ENCODE measurements at places on chromosomes 6 and 20.

GRCh38 chr6:9101920-9102319, 666.6 kb upstream of the SLC35B3 start:
- no peak for DNase-seq

GRCh38 chr20:57543754-57544153, 17.2 kb upstream of the PCK1 start:
- no peak for DNase-seq

- no peak for DNase-seq
Measured at GRCh38 chr6:81842254-81842653, 89.8 kb upstream of the TENT5A start.

- DNase-seq = no peak
Measured at GRCh38 chr6:45422503-45423110, 44.9 kb upstream of the SUPT3H start.

DNA sequence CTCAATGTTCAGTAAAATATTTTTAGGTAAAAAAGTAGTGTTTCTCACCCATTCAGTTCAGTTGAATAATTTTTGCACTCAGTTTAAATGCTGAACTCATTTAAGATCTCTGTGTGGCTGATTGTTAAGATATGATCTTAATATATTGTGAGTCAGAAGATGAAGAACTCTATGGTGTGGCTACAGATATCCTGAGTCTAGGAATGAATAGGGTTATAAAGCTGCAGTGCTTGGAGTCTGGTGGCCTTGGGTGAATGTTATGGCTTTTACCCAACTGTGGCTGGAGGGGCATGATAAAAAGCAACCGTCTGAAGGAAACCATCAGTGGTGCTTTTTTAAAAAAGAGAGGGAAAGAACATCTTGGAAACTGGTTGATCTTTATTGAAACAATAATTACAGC, 65.9 kb downstream of the CCN2 start:
- no peak for DNase-seq

- DNase-seq = no peak
Measured at GRCh38 chr6:124854338-124854922, 107.8 kb upstream of the RNF217 start.

DNA sequence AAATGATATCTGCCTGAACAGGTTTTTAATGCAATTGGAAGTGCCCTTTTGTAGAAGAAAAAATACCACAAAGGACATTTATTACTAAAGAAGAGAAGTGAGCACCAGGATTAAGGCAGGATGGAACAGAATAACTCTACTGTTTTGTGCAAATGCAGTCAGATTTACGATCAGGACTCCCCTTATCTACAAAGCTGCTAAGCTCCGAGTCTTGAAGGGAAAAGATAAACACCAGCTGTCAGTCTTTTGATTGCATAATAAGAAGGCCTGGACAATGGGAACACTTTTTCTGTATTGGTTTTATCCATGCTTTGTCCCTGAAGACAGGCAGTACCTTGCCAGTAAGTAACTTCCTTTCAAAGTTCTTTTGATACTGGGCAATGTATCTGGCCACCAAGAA, 797.9 kb upstream of the SLC35B3 start:
- no peak for DNase-seq

GRCh38 chr20:53599910-53600632, 6.4 kb upstream of the ZNF217 start:
- no peak for DNase-seq

- no peak for DNase-seq
Measured at GRCh38 chr20:50348096-50348495, 157.5 kb downstream of the CEBPB start.

DNA sequence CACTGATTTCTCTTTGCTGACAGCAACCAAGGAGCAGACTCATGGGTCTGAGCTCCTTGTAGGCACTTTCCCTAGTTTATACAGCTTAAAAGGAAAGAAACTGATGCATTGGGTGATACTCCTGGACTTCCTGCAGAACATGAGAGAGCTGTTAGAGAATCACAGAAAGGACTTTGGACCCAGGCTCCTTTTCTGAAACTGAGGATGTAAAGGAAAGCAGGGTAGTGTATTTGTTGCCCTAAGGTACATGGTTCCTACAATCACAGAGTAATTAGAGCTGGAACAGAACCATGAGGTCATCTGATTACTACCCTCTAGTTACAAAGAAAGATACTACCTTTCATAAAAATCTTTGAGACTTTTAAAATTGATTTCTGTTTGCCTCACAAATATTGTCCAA, 477.1 kb upstream of the SPTLC3 start:
- no peak for DNase-seq

DNA sequence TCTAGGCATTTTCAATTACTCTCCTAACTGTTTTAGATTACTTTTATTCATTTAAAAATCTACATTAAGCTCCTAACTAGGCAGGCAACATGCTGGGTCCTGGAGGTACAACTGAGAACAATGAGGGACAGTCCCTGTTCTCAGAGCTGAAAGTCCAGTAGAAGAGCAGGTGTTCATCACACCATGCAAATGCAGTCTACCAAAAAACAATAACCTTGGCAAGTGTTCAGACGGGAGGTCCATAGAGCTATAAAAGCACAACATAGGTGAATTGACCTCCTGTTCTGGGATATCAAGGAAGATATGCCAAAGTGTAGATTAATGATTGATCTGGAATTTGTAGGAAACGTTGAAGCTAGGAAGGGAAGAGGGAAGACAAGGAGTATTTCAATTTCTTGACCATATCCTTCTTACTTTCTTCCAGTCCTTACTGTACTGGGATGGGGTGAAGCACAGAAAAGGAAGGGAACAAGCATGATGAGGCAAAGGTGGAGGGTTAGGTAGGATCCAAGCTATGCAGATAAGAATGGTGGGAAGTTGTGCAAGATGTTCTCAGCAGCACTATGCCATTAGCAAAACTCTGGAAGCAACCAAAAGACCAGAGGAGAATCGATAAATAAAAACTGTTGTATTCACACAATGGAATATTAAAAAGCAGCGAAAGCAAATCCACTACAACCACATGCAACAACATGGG, 485.7 kb upstream of the JARID2 start:
- DNase-seq = no peak

DNA sequence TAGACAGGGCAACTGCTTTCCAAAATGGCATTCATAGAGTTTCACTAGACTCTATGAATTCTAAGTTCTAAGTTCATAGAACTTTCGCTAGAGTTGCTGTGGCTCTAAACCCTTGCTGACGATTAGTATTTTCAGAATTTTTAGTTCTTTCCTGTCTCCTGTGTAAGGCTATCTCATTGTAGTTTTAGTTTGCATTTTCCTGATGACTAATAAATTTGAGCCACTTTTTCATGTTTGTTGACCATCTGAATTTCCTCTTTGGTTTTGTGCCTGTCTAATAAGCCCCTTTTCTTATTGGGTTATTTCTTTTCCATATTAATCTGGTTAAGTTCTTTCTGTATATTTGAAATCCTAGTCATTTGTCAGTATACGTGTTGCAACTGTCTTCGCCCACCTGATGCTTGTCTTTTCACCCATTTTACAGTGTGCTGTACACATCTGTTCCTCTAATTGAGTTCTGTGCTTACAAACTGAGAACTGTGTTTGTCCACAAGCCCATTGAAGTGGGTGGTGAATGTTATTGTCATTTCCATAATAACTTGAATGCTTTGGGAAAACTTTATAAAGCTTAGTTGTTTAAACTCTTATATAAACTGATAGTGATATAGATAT, 177.7 kb upstream of the CDYL start:
- DNase-seq = no peak

DNA sequence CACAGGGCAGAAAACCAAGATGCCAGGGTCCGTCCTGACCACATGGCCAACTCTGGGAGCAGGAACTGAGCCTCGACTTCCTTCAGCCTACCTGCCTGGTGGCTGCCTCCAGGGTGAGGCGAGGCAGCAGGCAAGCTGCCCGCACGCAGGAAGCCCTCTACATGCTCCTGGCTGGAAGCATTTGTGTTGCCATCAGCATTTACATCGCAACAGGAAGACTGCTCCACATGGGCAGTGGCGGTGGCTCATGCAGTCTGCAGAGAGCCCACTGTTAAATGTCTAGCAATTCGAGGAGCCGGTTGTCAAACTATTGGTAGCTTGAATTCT, 233.8 kb downstream of the SYNDIG1 start:
- no peak for DNase-seq

- DNase-seq = no peak
Measured at GRCh38 chr6:145787688-145788087, 26.9 kb downstream of the FBXO30 start.

GRCh38 chr6:10441004-10441654, 26.3 kb upstream of the TFAP2A start:
- DNase-seq = no peak

DNA sequence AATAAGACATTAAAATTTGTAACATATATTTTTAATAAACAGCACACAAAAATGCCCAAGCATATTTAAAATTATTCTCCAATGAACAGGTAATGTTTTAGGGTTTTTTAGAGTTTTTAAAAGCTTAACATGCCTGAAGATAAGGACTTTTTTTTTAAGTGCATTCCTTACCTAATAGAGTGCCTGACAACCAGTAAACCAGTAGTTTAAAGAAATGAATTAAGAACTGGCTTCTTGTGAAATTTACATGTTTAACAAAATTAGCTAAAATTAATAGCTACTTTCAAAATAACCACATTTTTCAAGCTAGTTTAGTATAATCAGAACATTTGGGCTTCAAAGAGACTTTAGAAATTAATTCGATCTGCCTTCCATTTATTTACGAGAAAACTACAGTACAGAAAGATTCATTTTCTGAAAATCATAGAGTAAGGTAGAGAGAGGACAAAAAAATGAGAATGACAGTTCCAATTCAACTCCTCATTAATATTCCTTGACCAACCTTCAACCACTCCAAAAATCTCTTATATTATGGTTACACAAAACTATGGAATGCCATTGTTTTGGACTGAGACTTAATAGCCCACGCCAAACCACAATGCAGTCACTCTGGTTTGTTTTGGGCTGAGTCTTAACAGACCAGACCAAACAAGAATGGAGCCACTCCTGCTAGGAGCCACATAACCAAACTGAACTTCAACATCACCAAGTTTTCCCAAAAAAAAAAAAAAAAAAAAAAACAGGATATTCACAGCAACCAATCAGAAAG, 5.7 kb upstream of the PLN start:
- no peak for DNase-seq

DNA sequence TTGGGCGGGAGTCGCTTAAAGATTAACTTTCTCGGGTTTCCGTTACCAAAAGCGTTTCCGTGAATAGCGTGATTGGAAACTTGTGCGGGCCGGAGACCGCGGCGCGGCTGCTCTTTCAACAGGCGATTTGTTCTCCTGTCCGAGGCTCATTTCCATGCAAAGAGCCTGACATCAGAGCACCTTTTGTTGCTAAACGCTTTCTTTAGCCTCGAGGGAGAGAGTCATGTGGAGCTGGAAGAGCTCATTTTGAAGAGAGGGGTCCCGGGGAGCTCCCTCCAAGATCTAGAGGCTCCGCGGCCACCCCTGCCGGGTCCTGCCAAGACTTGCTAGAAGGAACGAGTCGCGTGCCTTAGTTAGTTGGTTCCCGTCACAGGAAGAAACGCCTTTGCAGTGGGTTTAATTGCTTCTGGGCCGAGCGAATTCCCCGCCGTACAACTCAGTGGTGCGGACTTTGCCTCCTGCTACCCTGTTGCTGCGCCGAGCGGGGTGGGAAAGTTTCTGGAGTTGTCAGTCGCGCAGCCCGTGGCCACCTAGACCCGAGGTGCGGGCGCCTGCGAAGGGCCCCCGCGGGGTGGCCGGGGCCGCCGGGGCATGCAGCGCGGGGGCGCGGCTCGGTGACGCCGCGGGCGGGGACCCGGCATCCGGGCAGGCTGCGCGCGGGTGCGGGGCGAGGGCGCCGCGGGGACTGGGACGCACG, at the start of gene SASH1:
SASH1 (plus strand) TSS at position 489 of the 697 bp plus-strand sequence. CDS start 230 bp downstream, outside the sequence.
- DNase-seq = peak; percentile 83

- DNase-seq = no peak
Measured at GRCh38 chr20:62088258-62089127, 22.8 kb upstream of the TAF4 start.

GRCh38 chr6:14386263-14386662, 268.7 kb downstream of the CD83 start:
- DNase-seq = no peak

DNA sequence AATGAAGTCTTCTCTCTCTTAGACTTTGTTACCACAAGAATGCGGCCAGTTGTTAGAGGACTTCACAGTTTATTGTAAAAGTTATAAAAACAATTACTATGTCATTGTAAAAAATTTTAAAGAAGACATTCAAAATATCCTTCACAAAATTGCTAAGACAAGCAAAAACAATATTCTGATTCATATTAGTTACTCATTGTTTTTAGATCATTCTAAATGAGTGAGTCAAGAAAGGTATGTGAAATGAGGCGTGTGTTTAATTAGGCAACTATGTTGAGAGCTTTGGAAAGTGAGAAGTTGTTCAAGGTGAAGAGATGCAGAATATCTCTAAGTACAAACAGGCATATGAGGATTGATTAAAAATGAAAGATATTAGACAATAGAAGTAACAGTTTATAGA, 875.3 kb downstream of the EYS start:
- DNase-seq = no peak

GRCh38 chr6:21840428-21840827, 246.9 kb downstream of the SOX4 start:
- no peak for DNase-seq

- DNase-seq = no peak
Measured at GRCh38 chr20:63741354-63741675, 1.7 kb downstream of the SLC2A4RG start.

GRCh38 chr6:108337721-108338120, 42.9 kb downstream of the AFG1L start:
- DNase-seq = no peak

GRCh38 chr20:15867899-15868298, 705.3 kb downstream of the KIF16B start:
- no peak for DNase-seq

GRCh38 chr20:46034039-46034438, 5.0 kb downstream of the SLC12A5 start:
- DNase-seq = no peak

DNA sequence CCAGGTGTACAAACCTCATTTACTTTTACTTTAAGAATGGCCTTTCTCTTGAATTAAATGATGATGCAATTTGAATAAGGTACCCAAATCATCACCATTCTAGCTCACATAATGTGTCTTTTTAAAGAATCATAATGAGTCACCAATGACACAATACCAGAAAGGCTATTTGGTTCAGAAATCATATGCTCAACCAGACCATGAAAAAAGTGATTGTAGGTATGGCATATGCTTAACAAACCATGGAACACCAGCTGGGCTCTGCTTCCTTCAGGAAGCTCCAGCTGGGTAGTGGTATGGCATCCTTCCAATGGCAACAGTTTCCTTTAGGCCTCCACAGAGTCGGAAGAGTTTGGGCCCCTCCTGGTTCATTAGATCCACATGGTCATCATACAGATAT, 128.2 kb downstream of the FRK start:
- no peak for DNase-seq

GRCh38 chr6:120614723-120615122, 719.6 kb downstream of the TBC1D32 start:
- no peak for DNase-seq
